Endodermal cell (in vitro differentiated cells): ENCODE measurements at places on chromosomes 12 and 14. TPM values are rescaled to one million over a fixed set of nuclear protein-coding genes. Genes with fewer than 3 reads are reported as not detected.

Gene PAWR
- 128 and 130 TPM in 2 replicates for total RNA-seq

DNA sequence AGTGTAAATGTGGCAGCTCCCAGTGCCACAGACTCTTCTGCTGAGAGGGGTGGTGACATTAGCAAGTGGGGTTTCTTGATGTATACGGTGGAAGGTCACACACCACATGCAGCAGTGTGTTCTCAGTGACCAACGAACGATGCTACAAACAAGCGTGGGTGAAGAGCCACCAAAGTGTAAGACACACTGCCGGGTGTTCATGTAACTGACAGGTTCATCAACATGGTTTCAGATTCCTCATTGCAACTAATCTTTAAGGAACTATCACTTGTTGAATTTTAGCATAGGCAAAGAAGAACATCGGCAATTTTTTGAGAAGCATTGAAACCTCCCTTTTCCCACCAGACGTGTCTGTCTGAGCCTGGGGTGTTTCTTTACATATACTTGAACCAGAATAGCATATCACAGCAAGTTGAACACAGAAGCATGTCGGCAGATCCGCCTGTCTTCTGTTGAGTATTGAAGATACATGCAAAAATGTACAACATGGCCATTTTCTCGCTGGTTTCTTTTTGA, 58.8 kb downstream of the PPP2R5C start:
- DNase-seq = no peak
- H3K27me3 ChIP-seq = no peaks in the 10 kb centered on the region
- H3K36me3 ChIP-seq = peaks cover 31% of the 10 kb centered on the region
- H3K4me3 ChIP-seq = no peak overlapping the region
- no peaks in the 10 kb centered on the region for H3K4me1 ChIP-seq

- H3K27ac ChIP-seq = no peak overlapping the region
- DNase-seq = no peak
- H3K4me1 ChIP-seq = no peaks in the 10 kb centered on the region
- H3K4me3 ChIP-seq = no peak overlapping the region
Observed at GRCh38 chr12:109580272-109580671, 6.7 kb downstream of the MVK start.

GRCh38 chr12:107014055-107014454, 27.1 kb upstream of the MTERF2 start:
- H3K36me3 ChIP-seq = peaks cover 17% of the 10 kb centered on the region
- no peaks in the 10 kb centered on the region for H3K27me3 ChIP-seq
- no peak overlapping the region for H3K4me3 ChIP-seq

GRCh38 chr14:68235011-68235410, 415.4 kb downstream of the RAD51B start:
- no peaks in the 10 kb centered on the region for H3K27me3 ChIP-seq
- H3K4me1 ChIP-seq = peaks cover 9% of the 10 kb centered on the region
- H3K36me3 ChIP-seq = no peaks in the 10 kb centered on the region
- H3K4me3 ChIP-seq = no peak overlapping the region
- no peak overlapping the region for H3K27ac ChIP-seq
- no peak for DNase-seq

DNA sequence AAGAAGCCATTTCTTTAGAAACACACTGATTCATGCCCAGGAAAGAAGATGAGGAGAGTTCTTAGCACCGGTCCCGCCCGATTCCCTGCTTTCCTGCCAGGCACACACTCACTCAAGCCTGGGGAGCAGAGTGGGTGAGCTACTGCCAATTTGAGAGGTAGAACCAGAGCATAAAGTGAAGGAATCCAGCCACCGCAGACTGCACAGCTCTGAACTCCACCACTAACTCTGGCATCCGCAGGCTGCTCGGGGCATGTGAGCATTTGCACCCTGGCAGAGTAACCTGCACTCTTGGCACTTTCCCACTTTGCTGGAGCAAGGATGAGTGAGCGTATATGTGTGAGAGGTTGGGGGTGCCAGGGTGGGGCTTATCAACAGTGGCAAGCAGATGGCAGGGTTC, 4.0 kb upstream of the SYNDIG1L start:
- no peaks in the 10 kb centered on the region for H3K36me3 ChIP-seq
- peak; percentile 44 for DNase-seq
- H3K4me1 ChIP-seq = peaks cover 3% of the 10 kb centered on the region
- H3K27ac ChIP-seq = no peak overlapping the region
- H3K4me3 ChIP-seq = no peak overlapping the region

- H3K4me1 ChIP-seq = peaks cover 5% of the 10 kb centered on the region
- H3K27me3 ChIP-seq = no peaks in the 10 kb centered on the region
- DNase-seq = no peak
- H3K27ac ChIP-seq = no peak overlapping the region
- no peak overlapping the region for H3K4me3 ChIP-seq
- H3K36me3 ChIP-seq = no peaks in the 10 kb centered on the region
Observed at GRCh38 chr12:65662590-65662989, 161.7 kb upstream of the HMGA2 start.

GRCh38 chr12:3071107-3071506, 6.1 kb upstream of the TSPAN9 start:
- H3K27me3 ChIP-seq = peaks cover 5% of the 10 kb centered on the region
- H3K4me1 ChIP-seq = no peaks in the 10 kb centered on the region
- H3K27ac ChIP-seq = no peak overlapping the region
- no peaks in the 10 kb centered on the region for H3K36me3 ChIP-seq
- H3K4me3 ChIP-seq = no peak overlapping the region

- no peaks in the 10 kb centered on the region for H3K36me3 ChIP-seq
- H3K4me3 ChIP-seq = no peak overlapping the region
- H3K27me3 ChIP-seq = no peaks in the 10 kb centered on the region
Observed at GRCh38 chr14:92586963-92587699, 73.5 kb downstream of the RIN3 start.
